GM12892 (cell line): ENCODE measurements at places on chromosomes 2 and 18.

DNA sequence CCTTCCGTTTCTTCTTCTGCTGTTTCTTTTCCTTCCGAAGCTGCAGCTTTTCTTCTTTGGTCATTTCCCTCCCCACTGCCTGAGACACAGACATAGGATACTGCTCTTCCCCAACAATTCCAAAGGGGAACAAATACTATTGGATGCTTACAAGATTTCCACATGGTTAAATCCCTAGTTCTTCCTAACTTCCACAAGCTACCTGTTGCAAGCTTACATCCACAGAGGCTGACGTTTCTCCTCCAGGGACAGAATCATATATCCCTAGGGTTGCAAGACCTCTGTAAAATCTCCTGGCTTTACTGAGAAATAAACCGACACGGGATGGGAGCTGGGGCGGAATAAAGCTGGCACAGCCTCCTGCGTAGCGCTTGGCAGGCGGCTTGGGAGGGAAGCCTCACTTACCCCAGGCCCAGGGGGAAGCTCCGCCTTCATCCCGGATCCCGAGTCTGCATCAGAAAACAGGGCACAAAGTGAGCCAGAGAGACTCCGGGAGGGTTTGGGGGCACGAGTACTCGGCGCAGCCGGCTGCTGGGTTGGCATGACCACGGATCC, 590 bp downstream of the EIF2B4 start:
- no peak for DNase-seq

GRCh38 chr18:11339188-11339775, 189.9 kb upstream of the PIEZO2 start:
- no peak for DNase-seq

DNA sequence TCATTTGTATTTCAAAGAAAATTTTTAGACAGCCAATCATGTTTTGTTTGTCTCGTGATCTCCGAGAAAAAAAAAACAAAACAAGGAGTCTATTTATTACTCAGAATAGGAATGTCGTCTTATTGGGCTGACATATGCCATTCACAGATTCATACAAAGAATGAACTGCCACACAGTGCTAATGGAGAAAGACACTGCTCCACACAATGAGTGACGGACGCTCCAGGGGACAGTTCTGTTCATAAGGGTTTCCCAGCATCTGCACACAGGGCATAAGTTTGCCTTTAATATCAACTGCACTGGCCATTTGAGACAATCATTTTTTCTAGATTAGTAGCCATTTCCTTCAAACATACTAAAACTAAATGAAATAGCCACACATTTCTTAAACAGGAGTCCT, 3.4 kb downstream of the SERTAD2 start:
- no peak for DNase-seq

- DNase-seq, result no peak
These were observed 6.4 kb upstream of the SFTPB start for GRCh38 chr2:85674417-85674816.

DNA sequence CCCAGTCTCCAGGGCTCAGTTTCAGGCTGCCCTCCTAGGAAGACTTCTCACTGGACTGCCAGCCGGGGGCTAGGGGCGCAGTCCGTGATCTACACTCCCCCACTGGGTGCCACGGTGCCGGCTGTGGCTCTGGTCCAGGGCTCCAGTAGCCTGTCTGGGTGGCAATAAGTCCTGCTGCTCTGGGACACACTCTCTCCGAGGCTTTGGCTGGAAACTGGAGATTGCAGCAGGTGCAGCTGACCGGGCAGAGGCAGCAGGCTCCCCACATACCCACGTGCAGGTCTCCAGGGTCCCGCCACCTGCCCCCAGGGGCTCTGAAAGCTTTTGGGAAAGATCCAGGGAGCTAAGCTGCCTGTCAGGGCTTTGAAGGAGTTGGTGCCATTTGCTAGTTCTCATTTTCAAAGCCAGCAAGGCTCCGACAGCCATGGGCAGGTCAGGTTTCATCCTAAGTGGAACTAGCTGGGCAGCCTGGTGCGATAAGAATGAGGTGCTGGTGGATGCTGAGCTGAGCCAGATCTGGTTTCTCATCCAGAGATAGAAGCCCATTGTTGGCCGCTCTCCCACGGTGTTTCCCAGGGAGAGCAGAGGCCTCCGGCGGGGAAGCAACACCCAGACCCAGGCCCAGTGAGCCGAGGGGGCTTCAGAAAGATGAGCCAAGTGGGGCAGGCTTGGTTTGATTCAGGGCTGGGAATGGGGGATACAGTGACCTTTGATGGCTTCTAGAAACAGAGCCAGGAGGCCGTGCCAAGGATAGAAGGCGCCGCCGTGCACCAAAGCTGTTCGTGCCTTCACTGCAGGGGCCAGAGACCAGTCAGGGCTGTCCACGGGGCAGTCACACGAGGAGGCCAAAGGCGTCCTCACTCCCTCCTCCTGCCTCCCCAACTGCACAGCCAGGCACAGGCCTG, 141.7 kb upstream of the GPC1 start:
- no peak for DNase-seq

DNA sequence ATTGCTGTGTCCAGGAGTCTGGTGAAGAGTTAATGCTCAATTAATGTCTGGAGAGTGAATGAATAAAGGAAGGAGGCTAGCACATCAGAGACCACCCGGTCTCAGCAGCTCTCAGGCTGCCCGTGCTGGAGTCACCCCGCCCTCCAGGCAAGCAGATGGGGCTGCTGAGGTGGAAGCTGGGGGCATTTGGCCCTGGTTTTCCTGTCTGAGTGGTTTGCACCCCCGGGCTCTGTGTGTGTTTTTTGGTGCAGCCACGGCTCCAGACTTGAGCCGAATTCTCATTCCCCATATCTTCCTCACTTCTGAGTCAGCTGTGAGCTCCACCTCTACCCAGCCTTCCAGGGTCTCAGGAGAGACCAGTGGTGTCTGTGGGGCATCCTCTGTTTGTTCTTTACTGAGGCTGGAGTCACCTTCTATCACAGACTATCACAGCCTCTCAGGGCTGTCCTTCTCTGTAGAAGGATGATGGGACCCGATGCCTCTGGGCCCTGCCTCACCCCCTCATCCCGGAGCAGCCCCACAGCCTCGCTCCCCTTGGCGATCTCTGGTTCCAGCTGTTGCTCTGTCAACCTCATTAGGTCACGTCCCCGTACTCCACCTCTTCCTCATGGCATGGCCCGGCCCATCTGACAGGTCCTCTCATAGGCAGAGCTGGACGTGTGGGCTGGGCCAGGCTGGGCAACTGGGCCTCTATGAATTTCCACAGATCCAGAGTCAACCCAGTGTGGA, 60.8 kb downstream of the HS1BP3 start:
- DNase-seq, result no peak

- no peak for DNase-seq
These were observed 2.1 kb downstream of the SERTAD2 start for GRCh38 chr2:64651590-64651989.

DNA sequence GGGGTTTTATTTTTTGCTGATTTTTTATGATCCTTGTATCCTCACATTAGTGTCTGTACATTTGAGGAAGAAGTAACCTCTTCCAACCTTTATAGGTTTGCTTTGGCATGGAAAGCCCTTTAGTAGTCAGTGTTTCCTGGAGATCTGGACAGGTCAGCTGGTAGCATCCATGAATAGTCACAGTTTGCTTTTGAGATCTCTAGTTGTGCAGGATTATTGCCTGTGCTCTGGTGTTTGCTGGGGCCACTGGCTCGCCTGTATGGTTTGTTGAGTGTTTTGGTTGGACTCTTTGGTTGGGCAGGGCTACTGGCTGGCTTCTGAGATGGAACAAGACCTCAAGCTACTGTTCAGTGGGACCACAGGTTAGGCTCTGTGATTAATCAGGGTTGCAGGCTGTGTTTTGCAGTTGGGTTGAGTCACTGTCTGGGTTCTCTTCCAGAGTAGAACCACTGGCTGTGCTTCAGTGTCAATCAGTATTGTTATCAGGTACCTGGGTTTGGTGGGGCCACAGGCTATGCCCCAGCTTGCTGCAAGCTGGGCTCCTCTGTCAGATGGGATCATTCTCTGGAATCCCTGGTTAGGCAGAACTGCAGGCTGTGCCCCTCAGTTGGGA, 20.0 kb downstream of the SP140L start:
- DNase-seq, result no peak

GRCh38 chr18:56891116-56891515, 240.0 kb downstream of the WDR7 start:
- DNase-seq, result no peak

DNA sequence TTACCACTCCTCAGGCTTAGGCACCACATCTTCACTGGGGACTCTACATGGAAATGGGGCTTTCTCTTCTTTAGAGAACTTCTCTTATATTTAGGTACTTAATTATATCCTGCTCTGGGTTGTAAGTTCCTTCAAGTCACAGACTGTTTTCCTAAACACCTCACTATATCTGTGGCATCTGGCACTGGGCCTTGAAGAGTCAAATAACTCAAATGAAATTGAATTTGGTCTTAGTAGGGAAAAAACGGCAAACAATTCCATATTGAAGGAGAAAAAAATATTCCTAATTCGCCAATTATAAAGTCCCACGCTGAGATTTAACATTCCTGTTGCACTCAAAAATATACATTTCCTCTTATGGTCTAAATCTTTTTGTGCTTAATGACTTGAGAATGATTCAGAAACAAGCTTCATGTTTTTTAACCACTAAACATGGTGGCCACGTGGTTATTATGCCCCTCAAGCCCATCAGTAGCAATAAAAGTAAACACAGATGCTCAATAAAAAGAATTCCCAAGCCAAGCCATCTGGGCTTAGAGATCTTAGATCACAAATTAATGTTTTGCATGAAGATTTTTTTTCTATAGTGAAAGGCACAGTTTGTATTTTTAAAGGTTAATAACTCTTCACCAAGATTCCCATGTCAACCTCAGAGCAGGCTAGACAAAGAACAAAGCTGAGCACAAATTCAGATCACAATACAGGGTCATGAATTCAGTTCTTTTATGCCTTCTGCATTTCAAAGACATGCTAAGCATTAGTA, 105.5 kb upstream of the SYT4 start:
- DNase-seq, result no peak

GRCh38 chr2:78070693-78071092, 548.5 kb upstream of the LRRTM4 start:
- no peak for DNase-seq

DNA sequence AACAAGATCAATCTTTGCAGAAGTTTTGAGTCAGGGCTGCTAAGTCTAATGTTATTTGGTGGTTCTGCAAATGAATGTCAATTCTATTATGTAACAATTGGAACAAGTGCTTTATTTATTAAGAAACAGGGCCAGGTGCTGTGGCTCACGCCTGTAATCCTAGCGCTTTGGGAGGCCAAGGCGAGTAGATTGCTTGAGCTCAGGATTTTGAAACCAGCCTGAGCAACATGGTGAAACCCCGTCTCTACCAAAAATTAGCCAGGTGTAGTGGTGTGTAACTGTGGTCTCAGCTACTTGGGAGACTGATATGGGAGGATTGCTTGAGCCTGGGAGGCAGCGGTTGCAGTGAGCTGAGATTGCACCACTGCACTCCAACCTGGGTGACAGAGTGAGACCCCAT, 13.2 kb upstream of the RNF103 start:
- DNase-seq, result no peak

DNA sequence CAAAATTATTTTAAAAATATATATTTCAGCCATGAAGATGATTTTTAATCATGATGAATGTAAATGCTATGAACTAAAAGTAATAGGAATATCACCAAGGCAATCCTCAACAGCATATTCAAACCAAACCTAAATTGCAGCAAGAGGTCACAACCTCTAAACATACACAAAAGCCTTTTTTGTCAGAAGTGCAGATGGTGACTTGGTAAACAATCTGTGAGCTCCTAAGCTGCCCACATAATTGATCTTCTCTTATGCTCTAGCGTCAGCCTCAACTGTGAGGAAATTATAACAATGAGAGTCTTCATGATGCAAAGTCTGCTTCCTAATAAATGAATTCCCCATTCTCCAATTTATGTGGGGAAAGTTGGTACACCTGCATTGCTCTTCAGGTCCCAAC, 113.2 kb downstream of the TSN start:
- no peak for DNase-seq

- DNase-seq, result no peak
These were observed 148.2 kb downstream of the FAM161A start for GRCh38 chr2:61705625-61706024.

DNA sequence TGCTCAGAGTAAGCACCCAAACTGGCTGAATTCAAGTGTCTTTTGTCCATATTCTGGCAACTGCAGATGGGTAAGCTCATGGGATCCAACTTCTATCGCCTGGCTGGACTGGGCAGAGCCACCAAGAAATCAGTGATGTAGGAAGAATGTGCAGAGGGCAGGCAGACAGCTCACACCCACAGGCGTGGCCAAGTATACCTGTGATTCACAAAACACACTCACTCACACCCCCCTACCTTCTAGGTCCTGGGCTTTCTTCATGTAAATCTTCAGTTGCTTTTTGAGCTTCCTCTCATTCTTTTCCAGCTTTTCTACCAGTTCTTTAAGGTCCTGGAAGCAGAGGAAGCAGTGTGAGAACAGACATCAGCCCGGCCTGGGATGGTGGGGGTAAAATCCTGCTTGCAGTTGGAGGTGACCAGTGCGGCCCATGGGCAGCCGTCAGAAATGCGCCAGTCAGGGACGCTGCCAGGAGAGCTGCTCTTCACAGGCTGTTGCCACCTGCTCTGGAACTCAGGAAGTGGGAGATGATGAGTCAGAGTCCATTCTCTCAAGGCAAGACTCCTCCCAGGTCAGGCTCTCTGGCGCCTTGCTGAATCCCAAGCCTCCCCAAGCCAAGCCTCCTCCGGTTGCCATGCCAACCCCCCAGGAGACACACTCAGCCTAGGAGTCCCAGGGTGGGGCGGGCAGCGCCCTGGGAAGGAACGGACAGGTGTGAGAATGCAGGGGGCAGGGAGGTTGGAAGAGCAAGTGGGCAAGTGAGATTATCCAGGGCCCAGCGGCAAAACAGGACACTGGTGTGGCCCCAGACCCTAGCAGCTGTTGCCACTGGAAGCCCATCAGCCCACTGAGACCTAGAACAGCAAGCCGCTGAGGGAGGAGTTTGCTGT, 36.2 kb upstream of the ACAA2 start:
- no peak for DNase-seq

DNA sequence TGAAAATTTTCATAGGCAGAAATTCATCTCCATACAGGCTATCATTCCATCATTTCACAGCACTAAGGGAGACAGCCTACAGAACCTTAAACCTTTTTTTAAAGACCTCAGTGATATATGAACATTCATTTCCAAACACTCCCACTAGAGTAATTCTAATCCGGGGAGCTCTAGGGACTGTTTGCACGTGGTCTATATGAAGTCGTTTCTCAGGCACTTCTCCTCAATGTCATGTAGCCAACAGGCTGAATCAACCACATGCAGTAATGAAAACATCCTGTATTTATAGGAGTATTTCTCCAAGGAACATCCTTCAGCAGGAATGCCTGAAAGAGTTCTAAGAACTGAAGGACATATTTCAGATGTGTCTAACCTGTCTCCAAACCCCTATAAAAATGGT, 97.3 kb upstream of the CREB1 start:
- DNase-seq, result no peak

GRCh38 chr2:176136374-176137251, 7.1 kb downstream of the HOXD8 start:
- DNase-seq, result no peak

- DNase-seq, result no peak
These were observed 320.0 kb downstream of the FSIP2 start for GRCh38 chr2:186058614-186059013.
